ENCODE measurements at places on chromosomes 4 and X.

DNA sequence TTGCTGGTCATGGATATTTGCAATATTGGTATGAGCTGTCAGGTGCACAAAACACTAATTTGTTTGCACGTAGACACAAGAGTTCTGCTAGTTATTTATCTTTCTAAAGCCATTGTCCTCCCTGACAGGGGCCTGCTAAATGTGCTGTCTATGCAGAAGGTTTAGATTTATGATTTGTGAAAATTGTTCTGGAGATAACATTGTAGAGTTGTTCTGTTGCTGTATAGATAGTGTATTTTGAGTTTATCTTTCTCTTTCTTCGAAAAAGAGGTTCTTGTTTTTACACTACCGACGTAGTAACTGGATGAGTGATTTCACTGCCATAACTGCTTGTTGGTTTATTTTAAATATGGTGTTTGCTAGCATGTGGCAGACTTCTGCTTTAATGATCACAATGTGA is 28.5 kb upstream of the FGG start:
- H3K4me1 ChIP-seq: no peaks in the 10 kb centered on the region
- no peaks in the 10 kb centered on the region for H3K36me3 ChIP-seq
- H3K27ac ChIP-seq: no peak overlapping the region
- H3K4me3 ChIP-seq: no peak overlapping the region
- DNase-seq: no peak

DNA sequence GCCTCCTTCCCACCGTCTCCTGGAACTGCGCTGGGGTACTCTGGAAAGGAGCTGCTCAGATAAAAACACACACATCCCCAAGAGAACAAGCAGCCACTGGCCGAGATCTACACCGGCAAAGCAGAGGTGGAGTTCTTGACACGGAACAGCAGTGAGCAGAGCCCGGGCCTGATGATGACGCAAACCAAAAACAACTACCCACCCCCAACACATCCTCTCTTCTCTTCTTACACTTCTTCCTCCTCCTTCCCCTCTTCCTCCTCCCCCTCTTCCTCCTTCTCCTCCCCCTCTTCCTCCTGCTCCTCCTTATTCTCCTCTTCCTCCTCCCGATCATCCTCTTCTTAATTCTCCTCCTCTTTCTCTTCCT is 4.6 kb downstream of the PNMA5 start:
- no peak overlapping the region for H3K4me3 ChIP-seq
- no peaks in the 10 kb centered on the region for H3K36me3 ChIP-seq
- no peaks in the 10 kb centered on the region for H3K27me3 ChIP-seq
- no peaks in the 10 kb centered on the region for H3K4me1 ChIP-seq
- DNase-seq: no peak
- no peak overlapping the region for H3K27ac ChIP-seq

DNA sequence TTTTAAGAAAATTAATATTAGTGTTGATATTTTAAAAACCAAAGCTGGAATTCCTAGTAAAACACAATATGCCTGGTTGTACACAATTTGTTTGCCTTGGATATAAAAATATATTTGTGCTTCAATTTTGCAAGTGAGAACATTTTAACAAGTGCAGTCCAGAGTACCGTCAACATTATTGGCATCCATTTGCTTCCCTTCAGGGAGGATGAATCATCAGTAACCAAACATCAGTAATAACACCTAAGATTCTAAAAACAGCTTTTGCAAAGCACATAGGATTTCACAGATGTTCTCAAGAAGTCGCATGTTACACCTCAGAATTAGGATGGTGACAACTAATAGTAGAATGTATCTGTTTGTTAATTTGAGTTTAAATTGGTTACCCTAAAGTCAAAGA is 262.6 kb upstream of the BMP3 start:
- no peak overlapping the region for H3K4me3 ChIP-seq
- no peaks in the 10 kb centered on the region for H3K36me3 ChIP-seq
- no peaks in the 10 kb centered on the region for H3K4me1 ChIP-seq
- no peak for DNase-seq
- no peak overlapping the region for H3K27ac ChIP-seq

GRCh38 chr4:34850968-34851367 is 1393.3 kb downstream of the ARAP2 start:
- no peaks in the 10 kb centered on the region for H3K4me1 ChIP-seq
- H3K36me3 ChIP-seq: no peaks in the 10 kb centered on the region

DNA sequence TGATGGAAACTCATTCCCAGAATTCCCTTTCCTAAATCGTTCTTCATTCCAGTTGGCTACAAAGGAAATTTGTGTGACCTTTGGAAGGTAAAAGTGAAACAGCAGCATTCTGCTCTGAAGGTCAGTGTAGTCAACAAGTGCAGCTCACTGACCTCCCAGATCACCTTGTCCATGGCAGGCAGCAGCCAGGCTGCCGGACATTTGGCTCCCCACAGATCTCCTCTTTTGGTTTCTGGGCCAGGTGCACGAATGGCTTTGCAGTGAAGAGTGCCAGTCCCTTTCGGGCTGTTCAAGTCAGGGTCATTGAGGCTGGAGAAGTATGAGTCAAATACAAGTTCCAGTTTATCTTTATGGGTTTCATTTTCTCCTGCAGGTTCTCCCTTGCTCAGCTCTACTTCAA is 14.3 kb downstream of the GPRIN3 start:
- no peaks in the 10 kb centered on the region for H3K36me3 ChIP-seq
- no peak overlapping the region for H3K27ac ChIP-seq
- DNase-seq: no peak

DNA sequence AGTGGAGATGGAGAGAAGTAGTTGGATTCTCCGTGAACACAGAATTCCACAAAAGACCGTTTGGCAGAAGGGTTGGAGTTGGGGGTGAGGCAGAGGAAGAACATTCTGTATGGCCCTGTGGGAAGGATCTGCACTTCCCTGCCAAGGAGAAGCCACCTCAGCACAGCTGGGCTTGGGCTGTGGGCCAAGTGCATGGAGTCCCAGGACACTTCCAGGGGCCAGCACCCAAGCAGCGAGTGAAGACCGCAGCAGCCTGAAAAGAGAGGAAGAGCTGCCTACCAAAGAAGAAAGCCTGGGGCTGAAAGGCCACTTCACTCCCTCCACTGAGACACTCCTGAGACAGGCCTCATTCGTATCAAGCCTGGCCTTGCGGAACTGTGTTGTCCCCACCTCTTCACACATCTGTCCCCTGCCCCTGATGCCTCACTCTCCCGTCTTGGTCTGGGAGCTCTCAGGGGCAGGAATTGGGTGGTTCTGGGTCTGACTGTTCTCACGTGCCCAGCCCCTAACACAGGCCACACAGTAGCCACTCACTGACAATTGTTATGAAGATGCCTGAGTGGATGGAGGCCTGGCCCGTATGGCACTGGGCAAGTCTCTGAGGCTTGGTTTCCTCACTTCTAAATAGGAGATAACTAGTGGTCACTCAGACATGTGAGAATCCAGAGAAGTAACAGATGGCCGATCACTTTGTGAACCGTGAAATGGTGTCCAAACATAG is 3.3 kb upstream of the AWAT2 start:
- H3K27ac ChIP-seq: no peak overlapping the region
- H3K27me3 ChIP-seq: peaks cover 7% of the 10 kb centered on the region
- H3K36me3 ChIP-seq: no peaks in the 10 kb centered on the region

- H3K36me3 ChIP-seq: no peaks in the 10 kb centered on the region
- H3K4me3 ChIP-seq: no peak overlapping the region
- H3K27me3 ChIP-seq: no peaks in the 10 kb centered on the region
- DNase-seq: no peak
- peaks cover 4% of the 10 kb centered on the region for H3K4me1 ChIP-seq
Observed at GRCh38 chr4:145218251-145218650, 37.9 kb upstream of the OTUD4 start.

GRCh38 chr4:25110527-25111329 is 49.5 kb downstream of the SEPSECS start:
- no peaks in the 10 kb centered on the region for H3K27me3 ChIP-seq
- H3K4me1 ChIP-seq: peaks cover 2% of the 10 kb centered on the region
- H3K27ac ChIP-seq: no peak overlapping the region
- no peak overlapping the region for H3K4me3 ChIP-seq
- no peaks in the 10 kb centered on the region for H3K36me3 ChIP-seq
- no peak for DNase-seq

- H3K4me1 ChIP-seq: peaks cover 2% of the 10 kb centered on the region
- H3K27ac ChIP-seq: no peak overlapping the region
- H3K27me3 ChIP-seq: peaks cover 62% of the 10 kb centered on the region
- DNase-seq: no peak
- no peaks in the 10 kb centered on the region for H3K36me3 ChIP-seq
Observed at GRCh38 chr4:140867356-140867755, 111.2 kb upstream of the TBC1D9 start.

- H3K27ac ChIP-seq: no peak overlapping the region
- DNase-seq: no peak
- H3K36me3 ChIP-seq: no peaks in the 10 kb centered on the region
- H3K4me3 ChIP-seq: no peak overlapping the region
- H3K27me3 ChIP-seq: no peaks in the 10 kb centered on the region
- H3K4me1 ChIP-seq: peaks cover 12% of the 10 kb centered on the region
Observed at GRCh38 chr4:41468122-41468521, 69.8 kb upstream of the LIMCH1 start.

DNA sequence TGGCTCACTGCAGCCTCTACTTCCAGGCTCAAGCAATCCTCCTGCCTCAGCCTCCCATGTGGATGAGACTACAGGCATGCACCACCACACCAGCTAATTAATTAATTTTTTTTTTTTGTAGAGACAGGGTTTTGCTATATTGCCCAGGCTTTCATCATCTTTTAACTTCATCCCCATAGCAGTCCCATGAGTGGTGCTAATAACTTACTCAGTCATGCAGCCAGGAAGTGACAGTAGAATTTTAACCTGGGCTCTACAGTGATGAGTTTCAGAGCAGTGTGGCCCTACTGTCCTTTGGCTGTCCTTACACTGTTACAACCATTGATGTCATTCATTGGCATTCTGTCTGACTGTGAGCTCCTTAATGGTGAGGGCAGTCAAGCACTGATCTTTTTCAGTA is 3.9 kb upstream of the OCIAD2 start:
- H3K4me1 ChIP-seq: peaks cover 3% of the 10 kb centered on the region
- DNase-seq: no peak
- H3K27me3 ChIP-seq: no peaks in the 10 kb centered on the region
- no peak overlapping the region for H3K27ac ChIP-seq
- no peaks in the 10 kb centered on the region for H3K36me3 ChIP-seq

DNA sequence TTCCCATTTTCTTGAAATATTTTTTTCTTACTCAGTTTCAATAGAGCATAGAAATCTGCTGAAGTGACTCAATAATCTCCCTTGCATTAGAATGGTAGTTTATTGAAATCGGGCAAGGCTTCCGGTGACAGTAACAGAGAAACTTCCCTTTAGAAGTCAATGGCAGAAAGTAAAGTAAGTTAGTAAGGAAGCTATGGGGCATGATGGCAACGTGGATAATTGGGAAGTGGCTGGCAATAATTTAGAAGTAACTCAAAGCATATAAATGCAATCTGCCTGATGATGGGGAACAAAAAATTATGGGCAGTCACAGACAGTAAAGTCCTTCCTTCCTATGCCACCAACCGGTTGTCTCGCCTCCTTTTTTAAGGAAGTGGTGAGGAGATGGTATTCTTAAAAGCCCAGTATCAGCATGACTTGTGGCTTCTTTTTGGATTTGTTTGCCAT is 7.6 kb downstream of the CYBB start:
- no peaks in the 10 kb centered on the region for H3K27me3 ChIP-seq
- H3K27ac ChIP-seq: no peak overlapping the region
- DNase-seq: no peak
- H3K36me3 ChIP-seq: no peaks in the 10 kb centered on the region
- H3K4me3 ChIP-seq: no peak overlapping the region
- no peaks in the 10 kb centered on the region for H3K4me1 ChIP-seq

Measured in neuronal stem cell (in vitro differentiated cells).